ENCODE measurements at places on chromosomes 7 and 10.
A peak's percentile ranks its signal among the peaks of the same experiment; 100 is the strongest.

- no peak for DNase-seq
Observed at GRCh38 chr10:35092851-35093250, 2.7 kb upstream of the CUL2 start.

DNA sequence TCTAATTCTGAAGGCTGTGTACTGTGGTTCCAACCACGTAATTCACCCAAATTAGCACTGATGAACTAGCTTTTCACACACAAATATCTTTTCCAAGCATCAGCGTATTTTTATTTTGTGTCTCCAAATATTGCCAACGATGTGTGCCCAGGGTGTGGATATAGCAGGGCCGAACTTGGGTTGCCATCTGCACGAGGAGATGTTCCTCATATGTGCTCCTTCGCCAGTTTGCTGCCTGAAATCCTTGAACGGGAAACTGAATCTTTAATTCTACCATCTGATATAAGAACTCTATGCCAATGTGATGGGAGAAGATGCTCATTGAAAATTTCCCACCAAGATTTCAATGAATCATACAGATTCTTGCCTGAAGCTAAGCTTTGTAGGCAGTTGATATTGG is 121.5 kb upstream of the ZNF438 start:
- DNase-seq, result no peak

DNA sequence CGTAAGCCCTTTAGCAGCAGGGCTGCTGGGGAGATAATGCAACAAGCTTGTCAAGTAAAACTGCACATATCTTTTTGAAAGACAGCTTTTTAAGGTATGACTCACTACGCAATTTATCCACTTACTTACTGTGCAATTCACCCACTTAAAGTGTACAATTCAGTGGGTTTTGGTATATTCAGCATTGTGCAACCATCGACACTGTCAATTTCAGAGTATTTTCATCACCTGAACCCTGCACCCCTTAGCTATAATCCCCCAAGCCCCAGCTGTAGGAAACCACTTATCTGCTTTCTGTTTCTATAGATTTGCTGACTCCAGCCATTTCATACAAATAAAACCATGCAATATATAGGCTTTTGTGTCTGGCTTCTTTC is 168.0 kb downstream of the PTPN20 start:
- DNase-seq, result no peak

- DNase-seq, result no peak
Observed at GRCh38 chr7:6398943-6399342, 48.8 kb downstream of the DAGLB start.

- no peak for DNase-seq
Observed at GRCh38 chr7:15370441-15370840, 191.4 kb downstream of the AGMO start.

- DNase-seq, result no peak
Observed at GRCh38 chr7:95245828-95246500, 78.4 kb downstream of the PON1 start.

DNA sequence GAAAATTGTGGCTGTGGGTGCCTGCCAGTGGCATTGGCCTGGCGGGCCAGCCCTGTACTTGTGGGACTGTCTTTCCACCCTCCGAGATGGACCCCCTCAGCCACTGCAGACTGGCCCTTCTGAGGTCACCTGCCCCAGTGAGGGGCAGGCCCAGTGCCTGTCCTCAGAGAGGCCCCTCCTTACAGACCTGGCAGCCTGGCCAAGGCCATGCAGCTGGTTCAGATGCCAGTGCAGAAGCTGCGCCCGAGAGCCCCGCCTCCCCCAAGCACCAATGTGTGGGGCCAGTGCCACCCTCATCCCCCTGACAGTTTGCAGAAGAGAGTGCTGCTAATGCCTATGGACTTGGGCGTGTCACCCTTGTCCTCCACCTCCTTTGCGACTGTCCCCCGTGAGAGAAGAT is 10.0 kb downstream of the ZNF316 start:
- no peak for DNase-seq

DNA sequence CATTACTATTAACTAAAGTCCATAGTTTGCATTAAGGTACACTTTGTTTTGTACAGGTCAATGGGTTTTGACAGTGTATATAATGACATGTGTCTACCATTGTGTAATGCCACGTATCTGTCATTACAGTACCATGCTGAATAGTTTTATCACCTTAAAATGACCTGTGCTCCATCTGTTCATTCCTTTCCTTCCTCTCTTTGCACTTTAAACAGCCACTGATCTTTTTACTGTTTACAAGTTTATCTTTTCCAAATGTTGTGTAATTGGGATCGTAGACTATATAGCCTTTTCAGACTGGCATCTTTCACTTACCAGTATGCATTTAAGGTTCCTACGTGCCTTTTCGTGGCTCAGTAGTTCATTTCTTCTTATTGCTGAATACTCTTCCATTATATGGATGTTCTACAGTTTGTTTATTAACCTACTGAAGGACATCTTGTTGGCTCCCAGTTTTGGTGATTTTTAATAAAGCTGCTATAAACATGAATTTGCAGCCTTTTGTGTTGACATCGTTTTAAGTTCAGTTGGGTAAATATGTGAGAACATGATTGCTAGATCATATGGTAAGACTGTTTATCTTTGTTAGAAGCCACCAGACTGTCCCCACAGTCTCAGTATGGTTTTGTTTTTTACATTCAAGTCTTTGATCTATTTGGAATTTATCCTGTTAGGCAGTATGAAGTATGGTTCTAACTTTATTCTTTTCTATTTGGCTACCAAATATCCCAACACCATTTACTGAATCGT is 24.7 kb downstream of the STAM start:
- DNase-seq, result no peak

DNA sequence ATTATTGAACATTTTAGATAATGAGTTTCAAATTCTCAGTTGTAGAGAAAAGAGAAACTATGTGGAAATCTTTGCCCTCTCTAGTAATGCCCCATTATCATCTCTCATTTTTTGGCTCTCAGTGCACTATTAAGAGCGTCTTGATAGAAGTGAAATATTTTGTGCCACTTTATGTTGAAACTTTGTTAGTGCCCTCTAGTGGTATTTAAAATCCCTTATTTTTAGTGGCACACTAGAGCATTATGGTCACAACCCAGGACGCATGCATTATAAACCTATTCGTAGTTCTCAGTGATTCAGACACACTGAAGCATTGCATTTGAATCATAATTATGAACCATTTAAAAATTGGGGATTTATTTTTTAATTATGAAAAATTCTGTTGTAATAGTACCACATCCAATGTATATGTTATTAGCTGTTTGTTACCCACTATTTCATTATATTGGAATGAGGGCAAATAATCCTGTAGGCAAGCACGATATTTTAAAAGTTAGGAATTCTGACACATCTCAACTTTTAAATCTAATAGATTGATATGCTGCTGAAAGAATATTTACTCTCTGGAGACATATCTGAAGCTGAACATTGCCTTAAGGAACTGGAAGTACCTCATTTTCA is 21.9 kb downstream of the PDCD4 start:
- DNase-seq, result no peak

DNA sequence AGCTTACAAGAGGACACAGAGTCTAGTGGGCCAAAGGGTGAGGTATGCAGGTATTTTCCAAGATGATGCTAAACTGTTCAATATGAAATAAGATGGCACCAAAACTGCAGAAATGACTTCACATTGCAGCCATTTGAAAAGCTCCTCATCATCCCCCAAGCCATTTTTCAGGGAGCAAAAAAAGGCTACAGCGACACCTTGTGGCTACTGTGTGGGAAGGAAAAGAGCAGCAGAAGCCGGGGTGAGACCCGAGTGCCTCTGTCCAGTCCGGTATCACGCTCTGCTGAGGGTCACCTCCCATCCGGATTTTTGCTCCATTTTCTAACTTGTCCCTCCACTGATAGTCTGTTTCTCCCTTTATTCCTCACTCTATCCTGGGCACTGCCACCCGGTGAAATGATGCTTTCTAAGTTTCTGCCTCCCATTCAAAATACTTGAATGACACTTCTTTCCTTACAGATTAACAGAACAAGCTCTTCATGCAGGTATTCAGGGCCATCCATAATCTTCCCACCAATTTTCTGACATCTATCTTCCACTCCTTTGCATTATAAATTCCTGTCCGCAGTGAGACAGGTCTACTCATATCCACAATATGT is 220.2 kb downstream of the DGKI start:
- DNase-seq, result peak; percentile 35

DNA sequence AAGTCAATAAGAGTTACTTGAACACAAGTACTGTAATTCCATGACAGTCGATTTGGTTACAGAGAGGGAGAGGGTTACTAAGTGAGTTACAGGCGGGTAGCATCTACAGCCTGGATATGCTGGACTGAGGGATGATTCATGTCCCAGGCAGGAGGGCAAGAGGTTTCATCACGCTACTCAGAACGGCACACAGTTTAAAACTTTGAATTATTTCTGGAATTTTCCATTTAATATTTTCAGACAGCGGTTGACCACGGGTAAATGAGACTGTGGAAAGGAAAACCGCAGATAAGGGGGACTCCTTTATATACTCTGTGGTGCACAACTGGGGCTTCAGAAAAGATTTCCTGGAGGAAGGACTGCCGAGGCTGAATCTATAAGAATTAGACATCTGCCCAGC is 25.7 kb upstream of the LRRC4 start:
- no peak for DNase-seq

DNA sequence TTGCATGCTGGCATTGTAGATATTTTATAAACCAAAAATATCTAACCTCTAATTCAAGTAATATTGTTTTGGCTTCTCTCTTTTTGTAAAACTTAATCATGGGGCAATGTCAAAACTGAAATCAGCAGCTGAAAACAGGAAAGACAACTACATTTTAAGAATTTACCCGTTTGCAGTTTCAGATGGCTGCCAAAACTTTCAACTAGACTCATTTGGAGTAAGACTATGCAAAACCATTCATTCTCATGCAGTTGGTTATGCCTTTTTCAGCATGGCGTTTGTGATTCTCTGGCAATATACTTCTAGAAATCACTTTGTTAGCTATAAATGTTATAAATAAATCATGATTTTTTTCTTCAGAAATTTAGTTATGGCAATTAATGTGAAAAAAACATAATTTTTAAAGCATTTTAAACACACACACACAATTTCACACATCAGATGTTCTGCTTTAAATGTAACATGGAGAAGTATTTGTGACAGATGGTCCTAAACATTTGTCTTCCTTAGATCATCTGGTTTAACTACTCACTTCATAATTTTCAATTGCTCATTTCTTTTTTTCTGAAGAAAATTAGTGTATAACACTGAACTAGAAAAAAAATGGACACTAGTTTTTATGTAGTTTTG is 116.4 kb downstream of the ITGB8 start:
- DNase-seq, result no peak

GRCh38 chr10:32972460-32972859 is 14.4 kb upstream of the ITGB1 start:
- no peak for DNase-seq

- DNase-seq, result no peak
Observed at GRCh38 chr7:30212701-30213111, 71.7 kb upstream of the ZNRF2 start.

- peak; percentile 56 for DNase-seq
Observed at GRCh38 chr10:3652886-3653285, 132.1 kb downstream of the KLF6 start.

DNA sequence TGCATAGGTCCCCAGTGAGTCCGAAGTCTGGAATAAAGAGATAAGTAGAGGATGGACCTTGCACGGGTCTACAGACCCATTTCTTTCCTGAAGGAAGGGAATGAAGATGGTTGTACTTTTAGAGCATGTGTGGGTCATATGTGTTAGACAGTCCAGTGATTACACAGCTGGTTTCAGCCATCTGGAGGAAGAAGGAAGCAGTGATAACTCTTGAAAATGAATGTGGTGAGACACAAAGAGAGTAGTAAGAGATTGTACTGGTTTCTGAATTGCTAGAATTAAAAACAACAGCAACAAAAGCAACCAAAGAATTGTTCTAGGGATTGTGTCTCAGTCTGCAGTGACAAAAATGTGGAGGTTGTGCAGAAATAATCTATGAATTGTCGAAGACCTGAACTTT is 258.9 kb downstream of the SUGCT start:
- no peak for DNase-seq

- peak; percentile 45 for DNase-seq
Observed at GRCh38 chr10:80144067-80144695, 11.7 kb downstream of the PLAC9 start.

DNA sequence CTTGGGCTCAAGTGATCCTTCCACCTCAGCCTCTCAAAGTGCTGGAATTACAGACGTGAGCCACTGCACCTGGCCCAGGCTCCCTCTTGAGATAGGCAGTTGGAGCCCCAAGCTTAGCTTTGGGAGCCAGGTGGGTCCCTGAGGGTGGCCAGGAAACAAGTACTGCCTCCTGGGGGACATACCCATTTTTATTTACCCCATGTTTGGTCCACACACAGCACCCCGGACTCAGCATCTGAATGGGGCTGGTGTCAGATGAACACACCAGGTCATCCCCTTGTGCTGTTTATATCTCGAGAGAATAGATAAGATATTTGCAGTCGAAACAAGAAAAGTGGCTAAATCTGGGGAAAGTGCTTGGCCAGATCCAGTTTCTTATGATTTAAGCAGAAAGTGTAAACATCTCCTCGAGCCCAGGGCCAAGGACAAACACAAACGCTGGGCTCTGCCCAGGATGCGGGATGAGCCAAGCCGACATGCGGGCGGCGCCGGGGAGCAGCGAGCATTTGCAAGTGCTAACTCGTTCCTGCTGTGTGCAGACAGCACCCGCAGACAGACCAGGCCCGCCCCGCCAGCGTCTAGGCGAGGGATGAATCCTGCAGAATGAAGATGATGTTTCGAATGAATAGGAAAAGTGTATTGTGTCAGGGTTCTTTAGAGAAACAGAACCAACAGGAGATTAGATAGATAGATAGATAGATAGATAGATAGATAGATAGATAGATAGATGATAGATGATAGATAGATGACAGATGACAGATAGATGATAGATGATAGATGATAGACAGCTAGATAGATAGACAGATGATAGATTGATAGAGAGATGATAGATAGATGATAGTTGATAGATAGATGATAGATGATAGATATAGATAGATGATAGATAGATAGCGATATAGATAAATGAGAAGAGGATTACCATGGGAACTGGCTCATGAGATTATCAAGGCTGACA is 44.4 kb upstream of the OCM2 start:
- no peak for DNase-seq

GRCh38 chr10:100982916-100983830 is 4.1 kb downstream of the MRPL43 start:
- DNase-seq, result no peak

- no peak for DNase-seq
Observed at GRCh38 chr7:151342102-151342646, 562 bp downstream of the NUB1 start.

- DNase-seq, result no peak
Observed at GRCh38 chr10:62831346-62831745, 15.2 kb upstream of the EGR2 start.

GRCh38 chr7:126803990-126804389 is 448.8 kb downstream of the GRM8 start:
- no peak for DNase-seq

- no peak for DNase-seq
Observed at GRCh38 chr7:151125470-151125845, 39.2 kb downstream of the AGAP3 start.

- DNase-seq, result no peak
Observed at GRCh38 chr7:106276513-106276912, 8.3 kb downstream of the NAMPT start.

- no peak for DNase-seq
Observed at GRCh38 chr10:92681306-92681834, 8.4 kb upstream of the HHEX start.

GRCh38 chr10:100939763-100940344 is 27.1 kb downstream of the SLF2 start:
- DNase-seq, result no peak
